ENCODE measurements at places on chromosomes 1 and 21.

GRCh38 chr1:61851849-61852669 is 109.8 kb downstream of the PATJ start:
- DNase-seq = no peak

DNA sequence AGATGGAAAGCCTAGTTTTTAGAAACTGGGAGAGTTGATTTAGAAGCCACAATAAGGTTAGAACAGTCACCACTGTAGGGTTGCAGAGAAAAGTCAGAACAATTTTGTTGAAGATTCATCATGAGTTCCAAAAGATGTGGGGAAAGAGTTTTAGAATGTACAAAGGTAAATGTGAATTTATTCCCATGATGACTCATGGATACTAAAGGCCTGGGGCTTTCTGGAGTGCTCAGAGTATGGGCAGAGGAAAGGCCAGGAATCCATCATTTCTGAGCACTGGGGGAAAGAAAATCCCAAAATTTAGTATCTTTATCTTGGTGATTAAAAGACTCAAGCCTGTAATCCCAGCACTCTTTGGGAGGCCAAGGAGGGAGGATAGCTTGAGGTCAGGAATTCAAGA is 17.8 kb downstream of the YBX1 start:
- no peak for DNase-seq

GRCh38 chr1:238296371-238296770 is 405.6 kb upstream of the ZP4 start:
- DNase-seq = no peak

- DNase-seq = no peak
These were observed 1.2 kb upstream of the DENND1B start for GRCh38 chr1:197776351-197777105.

GRCh38 chr1:106921186-106921585 is 135.3 kb upstream of the PRMT6 start:
- no peak for DNase-seq

All from stimulated activated CD8-positive, alpha-beta memory T cell treated with anti-CD3 and anti-CD28 coated beads, Interleukin-4, amount 100 ng/mL, for 1 hour (primary cell).